A549 treated with CORT108297 at 1 μM for 4 hours (cell line): ENCODE measurements at places on chromosomes 7 and 10. TPM values are rescaled to one million over a fixed set of nuclear protein-coding genes. Genes with fewer than 3 reads are reported as not detected.

Gene SLC13A1
- not detected in 5 replicates for total RNA-seq

Gene CALCR
- total RNA-seq = 0.02 TPM in 1 of 5 replicates, not detected in the others

Gene MARVELD1
- total RNA-seq = 38.2 to 49.0 TPM (median 42.4 TPM) in 5 replicates

Gene DLX5
- total RNA-seq = not detected in 5 replicates

Gene SUN3
- 0.15 to 0.16 TPM in 2 of 5 replicates, not detected in the others for total RNA-seq

Gene ETV1
- total RNA-seq = 1.3 to 3.5 TPM (median 3.4 TPM) in 5 replicates

Gene FGFBP3
- total RNA-seq = 1.7 to 3.0 TPM (median 2.7 TPM) in 5 replicates

Gene PIP4K2A
- 17.5 to 37.5 TPM (median 20.6 TPM) in 5 replicates for total RNA-seq
